Activated CD4-positive, alpha-beta T cell treated with anti-CD3 and anti-CD28 coated beads for 36 hours (primary cell): ENCODE measurements at places on chromosomes 1 and 21.

- no peak overlapping the region for H3K4me3 ChIP-seq
- no peak for DNase-seq
- peaks cover 12% of the 10 kb centered on the region for H3K27me3 ChIP-seq
- no peaks in the 10 kb centered on the region for H3K4me1 ChIP-seq
Observed at GRCh38 chr1:162385702-162386101, 4.2 kb downstream of the C1orf226 start.

GRCh38 chr1:24954631-24955030 is 24.6 kb upstream of the RUNX3 start:
- H3K36me3 ChIP-seq, result peaks cover 82% of the 10 kb centered on the region
- H3K4me1 ChIP-seq, result peaks cover 92% of the 10 kb centered on the region
- peak overlapping the region; percentile 94 for H3K4me3 ChIP-seq
- DNase-seq, result peak; percentile 48
- peak overlapping the region; percentile 99 for H3K27ac ChIP-seq

- no peaks in the 10 kb centered on the region for H3K27me3 ChIP-seq
- H3K4me3 ChIP-seq, result no peak overlapping the region
- no peak overlapping the region for H3K27ac ChIP-seq
- DNase-seq, result no peak
- peaks cover 22% of the 10 kb centered on the region for H3K36me3 ChIP-seq
Observed at GRCh38 chr21:29335720-29336119, 37.0 kb downstream of the BACH1 start.

DNA sequence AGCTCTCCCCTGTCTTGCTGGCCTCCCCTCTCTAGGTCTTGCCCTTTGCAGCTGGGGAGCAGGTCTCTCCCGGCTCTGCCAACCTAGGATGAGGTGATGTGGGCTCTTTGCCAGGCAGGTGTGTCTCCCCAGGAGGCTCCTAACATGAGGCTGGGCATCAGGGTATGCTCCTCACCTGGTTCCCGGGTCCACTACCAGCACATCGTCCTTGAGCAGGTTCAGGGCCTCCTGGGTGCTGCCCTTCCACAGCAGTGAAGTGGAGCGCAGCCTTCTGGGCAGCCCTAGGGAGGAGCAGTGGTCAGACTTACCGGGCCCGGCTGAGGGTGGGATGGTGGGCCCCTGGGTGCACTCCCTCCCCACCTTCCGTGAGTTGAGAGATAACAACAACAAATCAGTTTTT is 17.5 kb downstream of the LACTBL1 start:
- H3K36me3 ChIP-seq, result no peaks in the 10 kb centered on the region
- peaks cover 25% of the 10 kb centered on the region for H3K27me3 ChIP-seq

DNA sequence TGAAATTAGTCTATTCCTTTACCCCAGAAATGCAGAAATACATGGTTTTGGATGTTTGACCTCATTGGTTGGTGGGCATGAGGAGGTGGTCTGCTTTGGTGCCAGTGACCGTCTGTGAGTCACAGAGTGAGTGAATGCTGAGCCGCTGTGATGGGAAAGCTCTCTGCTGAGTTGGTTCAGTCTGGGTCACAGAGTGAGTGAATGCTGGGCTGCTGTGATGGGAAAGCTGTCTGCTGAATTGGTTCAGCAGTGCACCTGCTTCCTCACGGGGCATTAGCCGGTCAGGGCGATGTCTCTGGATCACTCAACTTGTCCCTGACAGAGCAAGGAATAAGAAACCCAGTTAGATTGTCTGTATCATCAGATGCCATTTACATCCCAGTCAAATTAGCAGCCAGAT is 40.8 kb downstream of the ADARB1 start:
- DNase-seq, result no peak
- H3K36me3 ChIP-seq, result peaks cover 11% of the 10 kb centered on the region
- H3K4me1 ChIP-seq, result peaks cover 53% of the 10 kb centered on the region
- no peak overlapping the region for H3K27ac ChIP-seq

GRCh38 chr1:100344774-100345173 is 7.5 kb upstream of the CDC14A start:
- H3K36me3 ChIP-seq, result no peaks in the 10 kb centered on the region
- H3K4me1 ChIP-seq, result no peaks in the 10 kb centered on the region

- no peaks in the 10 kb centered on the region for H3K4me1 ChIP-seq
- no peak for DNase-seq
- no peak overlapping the region for H3K27ac ChIP-seq
Observed at GRCh38 chr21:44603109-44603875, 2.9 kb downstream of the KRTAP10-7 start.

GRCh38 chr1:15852036-15852827 is 4.7 kb downstream of the SPEN start:
- DNase-seq, result peak; percentile 17
- H3K4me3 ChIP-seq, result no peak overlapping the region
- H3K27me3 ChIP-seq, result no peaks in the 10 kb centered on the region
- H3K27ac ChIP-seq, result no peak overlapping the region
- H3K36me3 ChIP-seq, result peaks cover 18% of the 10 kb centered on the region
- H3K4me1 ChIP-seq, result peaks cover 40% of the 10 kb centered on the region

- H3K36me3 ChIP-seq, result no peaks in the 10 kb centered on the region
- H3K27me3 ChIP-seq, result peaks cover 3% of the 10 kb centered on the region
- no peaks in the 10 kb centered on the region for H3K4me1 ChIP-seq
Observed at GRCh38 chr1:186978596-186979556, 150.1 kb downstream of the PLA2G4A start.

DNA sequence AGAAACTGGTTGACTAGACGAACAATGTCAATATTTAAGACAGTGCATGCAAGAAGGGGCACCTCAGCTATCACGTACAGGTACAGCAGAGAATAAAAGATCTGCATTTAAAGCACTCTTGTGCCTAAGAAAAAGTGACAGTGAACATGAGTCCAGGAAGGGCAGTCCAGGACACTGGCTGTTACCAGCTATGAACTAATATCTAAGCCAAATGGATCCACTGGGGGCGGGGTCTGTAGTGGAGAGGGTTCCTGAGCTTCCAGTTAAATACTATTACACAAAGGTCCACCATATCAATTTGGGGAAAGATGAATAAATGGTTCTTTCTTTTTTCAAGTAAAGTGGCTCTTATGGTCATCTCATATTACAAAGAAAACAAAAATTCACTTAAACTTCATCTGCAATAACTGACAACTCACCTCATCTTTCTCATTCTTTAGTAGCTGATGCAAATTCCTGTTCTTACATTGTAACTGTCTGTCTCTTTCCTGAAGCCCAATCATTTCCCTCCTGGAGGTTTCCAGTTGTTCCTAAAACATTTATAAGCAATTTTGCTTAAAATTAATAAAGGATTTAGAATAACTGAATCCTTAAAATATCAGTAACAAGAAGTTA is 24.5 kb downstream of the SSX2IP start:
- no peak overlapping the region for H3K27ac ChIP-seq
- no peak overlapping the region for H3K4me3 ChIP-seq
- H3K27me3 ChIP-seq, result no peaks in the 10 kb centered on the region
- peaks cover 3% of the 10 kb centered on the region for H3K36me3 ChIP-seq

DNA sequence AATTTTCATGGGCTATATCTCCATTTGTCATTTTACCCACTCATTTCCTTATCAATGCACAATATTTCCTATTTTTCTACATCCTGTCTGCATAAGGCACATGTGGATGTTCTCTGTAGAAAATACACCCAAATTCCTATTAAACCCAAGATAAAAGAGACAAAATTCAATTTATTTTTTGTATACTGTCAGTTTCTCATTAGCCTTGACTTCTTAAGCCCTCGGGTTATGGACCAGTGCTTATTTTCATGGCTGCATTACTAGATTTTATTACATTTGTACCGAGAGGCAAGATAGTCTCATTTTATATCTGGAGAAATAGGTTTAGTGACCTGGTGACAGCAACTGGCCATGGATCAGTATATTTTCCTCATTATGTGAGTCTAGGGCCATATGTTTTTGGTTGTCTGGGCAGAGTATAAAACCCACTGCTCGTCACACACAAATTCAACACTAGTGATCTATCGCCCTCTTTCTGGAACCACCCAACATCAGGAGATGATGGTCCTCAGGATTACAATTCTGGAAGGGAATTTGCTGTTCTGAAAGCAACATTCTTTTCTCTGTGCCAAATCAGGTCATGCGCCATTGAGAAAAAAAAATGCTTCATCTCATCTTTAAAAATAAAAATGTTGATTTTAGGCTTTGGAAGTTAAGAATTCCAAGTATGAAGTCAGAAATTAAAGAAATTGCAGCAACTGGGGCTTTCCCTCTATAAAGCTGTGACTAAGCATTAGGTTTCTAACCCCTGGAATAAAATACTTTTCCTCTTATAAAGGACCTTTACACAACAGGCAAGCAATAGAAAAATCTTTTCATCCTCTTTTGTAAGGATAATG is 81.4 kb downstream of the ASTN1 start:
- H3K27ac ChIP-seq, result no peak overlapping the region
- H3K36me3 ChIP-seq, result no peaks in the 10 kb centered on the region

- H3K27me3 ChIP-seq, result peaks cover 2% of the 10 kb centered on the region
- no peak overlapping the region for H3K27ac ChIP-seq
- H3K36me3 ChIP-seq, result no peaks in the 10 kb centered on the region
- no peak for DNase-seq
Observed at GRCh38 chr1:152000964-152001630, 7.4 kb upstream of the S100A10 start.

GRCh38 chr21:42820616-42821465 is 58.5 kb downstream of the WDR4 start:
- H3K36me3 ChIP-seq, result no peaks in the 10 kb centered on the region
- no peak for DNase-seq
- H3K4me3 ChIP-seq, result no peak overlapping the region
- H3K4me1 ChIP-seq, result no peaks in the 10 kb centered on the region
- no peak overlapping the region for H3K27ac ChIP-seq

GRCh38 chr1:214404571-214405213 is 123.7 kb downstream of the SMYD2 start:
- H3K27ac ChIP-seq, result no peak overlapping the region
- DNase-seq, result no peak
- no peaks in the 10 kb centered on the region for H3K36me3 ChIP-seq
- H3K4me1 ChIP-seq, result peaks cover 12% of the 10 kb centered on the region
- H3K4me3 ChIP-seq, result no peak overlapping the region

- no peak overlapping the region for H3K27ac ChIP-seq
- no peak overlapping the region for H3K4me3 ChIP-seq
- H3K27me3 ChIP-seq, result peaks cover 13% of the 10 kb centered on the region
- no peak for DNase-seq
- no peaks in the 10 kb centered on the region for H3K36me3 ChIP-seq
- H3K4me1 ChIP-seq, result no peaks in the 10 kb centered on the region
Observed at GRCh38 chr1:201229771-201230635, 39.4 kb downstream of the IGFN1 start.

DNA sequence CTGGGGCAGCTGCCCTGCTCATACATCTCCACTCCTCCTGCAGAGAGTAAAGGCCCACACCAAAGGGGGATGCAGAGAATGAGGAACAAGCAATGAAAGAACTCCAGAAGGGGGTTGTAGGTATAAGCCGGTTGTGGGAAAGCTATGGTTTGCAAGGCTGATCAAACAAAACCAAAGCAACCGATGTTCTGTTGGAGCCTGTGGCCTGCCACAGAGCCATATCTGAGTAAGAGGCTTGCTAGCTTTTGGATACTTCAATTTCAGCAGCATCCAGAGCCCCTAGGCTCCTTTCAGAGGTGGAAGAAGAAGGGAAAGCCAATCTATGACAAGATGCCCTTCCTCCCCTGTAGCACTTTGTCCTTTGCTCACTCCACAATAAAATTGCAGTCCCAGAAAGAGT is 163.2 kb downstream of the RRAGC start:
- no peaks in the 10 kb centered on the region for H3K36me3 ChIP-seq
- H3K4me3 ChIP-seq, result no peak overlapping the region
- DNase-seq, result no peak
- H3K4me1 ChIP-seq, result no peaks in the 10 kb centered on the region

GRCh38 chr1:203557390-203557789 is 63.4 kb downstream of the OPTC start:
- no peak overlapping the region for H3K27ac ChIP-seq
- H3K4me3 ChIP-seq, result no peak overlapping the region
- no peak for DNase-seq
- no peaks in the 10 kb centered on the region for H3K36me3 ChIP-seq
- H3K27me3 ChIP-seq, result no peaks in the 10 kb centered on the region

DNA sequence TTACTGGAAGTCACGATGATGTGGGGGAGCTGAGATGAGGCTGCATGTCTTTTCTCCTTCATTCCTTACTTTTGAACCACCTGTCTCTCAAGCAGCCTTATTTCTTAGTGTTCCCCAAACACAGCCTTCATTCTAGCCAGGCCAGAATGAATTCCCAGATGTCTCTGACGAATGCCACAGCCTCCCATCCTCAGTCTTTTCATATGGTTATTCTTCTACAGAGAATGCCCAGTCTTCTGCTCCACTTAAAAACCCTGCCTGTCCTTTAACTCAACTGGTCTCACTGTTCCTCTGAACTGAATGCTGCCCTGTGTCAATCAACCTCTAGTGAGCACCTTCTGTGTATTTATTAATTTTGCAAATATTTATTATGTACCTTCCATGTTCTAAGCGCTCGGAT is 156.2 kb downstream of the PLA2G4A start:
- H3K4me1 ChIP-seq, result no peaks in the 10 kb centered on the region
- peaks cover 6% of the 10 kb centered on the region for H3K27me3 ChIP-seq
- H3K36me3 ChIP-seq, result no peaks in the 10 kb centered on the region
- no peak overlapping the region for H3K27ac ChIP-seq
- no peak overlapping the region for H3K4me3 ChIP-seq
- DNase-seq, result no peak

- peak overlapping the region; percentile 20 for H3K4me3 ChIP-seq
- H3K27me3 ChIP-seq, result no peaks in the 10 kb centered on the region
- peaks cover 7% of the 10 kb centered on the region for H3K36me3 ChIP-seq
- H3K4me1 ChIP-seq, result peaks cover 40% of the 10 kb centered on the region
Observed at GRCh38 chr1:27455139-27455811, 34.7 kb downstream of the WASF2 start.

DNA sequence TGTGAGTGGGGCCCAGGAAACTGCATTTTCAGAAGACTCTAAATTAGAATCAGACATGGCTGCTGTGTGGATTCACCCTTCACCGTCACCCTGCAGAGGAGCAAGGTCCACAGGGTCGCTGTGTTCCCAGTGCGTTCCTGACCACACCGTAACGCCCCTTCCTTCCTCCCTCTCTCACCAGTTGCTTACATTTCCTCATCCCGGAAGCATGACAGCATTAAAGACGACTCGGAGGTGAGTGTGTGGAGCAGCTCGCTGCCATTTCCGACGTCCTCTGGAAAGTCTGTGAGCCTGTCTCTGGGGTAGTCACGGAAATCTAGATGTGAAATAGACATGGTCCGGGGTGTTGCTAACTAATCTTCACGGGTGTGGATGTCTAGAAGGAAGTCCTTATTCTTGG is 45.9 kb downstream of the FAAP20 start:
- peak; percentile 72 for DNase-seq
- H3K4me1 ChIP-seq, result peaks cover 10% of the 10 kb centered on the region
- no peak overlapping the region for H3K4me3 ChIP-seq
- H3K27ac ChIP-seq, result no peak overlapping the region

- peak overlapping the region; percentile 89 for H3K4me3 ChIP-seq
- H3K36me3 ChIP-seq, result peaks cover 24% of the 10 kb centered on the region
- H3K4me1 ChIP-seq, result peaks cover 61% of the 10 kb centered on the region
- no peak for DNase-seq
- peak overlapping the region; percentile 98 for H3K27ac ChIP-seq
Observed at GRCh38 chr1:78620666-78621065, 418 bp downstream of the IFI44L start.

GRCh38 chr1:115144176-115144575 is 54.9 kb upstream of the TSPAN2 start:
- H3K27me3 ChIP-seq, result peaks cover 30% of the 10 kb centered on the region
- H3K27ac ChIP-seq, result no peak overlapping the region
- no peak overlapping the region for H3K4me3 ChIP-seq
- H3K4me1 ChIP-seq, result peaks cover 1% of the 10 kb centered on the region
